Pulmonary artery endothelial cell (primary cell): ENCODE measurements at places on chromosomes 2 and 18. TPM values are rescaled to one million over a fixed set of nuclear protein-coding genes. Genes with fewer than 3 reads are reported as not detected.

- DNase-seq: no peak
Observed at GRCh38 chr2:204657024-204657423, 111.7 kb downstream of the PARD3B start.

DNA sequence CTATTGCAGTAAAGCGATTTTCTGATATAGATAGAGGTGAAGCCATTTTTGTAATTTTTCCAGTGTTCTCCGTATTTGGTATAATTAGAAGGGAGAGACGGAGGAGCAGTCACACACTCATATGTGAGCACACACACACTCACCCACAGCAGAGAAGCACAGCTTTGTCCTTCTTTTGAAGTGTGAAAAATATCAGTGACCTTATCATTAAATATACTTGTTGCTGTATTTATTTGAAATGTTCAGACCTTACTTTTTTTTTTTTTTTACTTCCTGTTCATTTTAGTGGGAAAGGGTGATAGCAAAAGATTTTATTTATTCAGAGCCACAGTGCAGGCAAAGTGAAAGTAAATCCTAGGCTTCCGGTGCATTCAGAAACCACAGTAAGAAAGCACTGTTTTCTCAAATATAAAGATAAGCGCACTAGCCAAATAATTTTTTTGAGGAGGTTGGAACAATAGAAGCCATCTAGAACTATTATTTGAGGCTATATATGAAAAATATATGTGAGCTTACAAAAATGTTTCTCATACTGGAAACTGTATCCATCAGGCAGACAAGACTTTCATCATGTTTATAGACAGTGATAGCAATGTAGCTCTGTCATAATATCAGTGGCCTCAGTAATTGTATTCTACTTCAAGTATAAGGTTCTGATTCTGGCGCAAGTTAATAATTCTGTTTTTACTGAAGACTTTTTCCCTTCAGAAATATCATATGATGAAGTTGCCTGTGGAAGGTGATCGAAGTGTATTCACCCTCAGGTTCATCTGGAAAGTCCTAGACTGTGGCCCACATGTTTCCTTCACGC is 37.2 kb downstream of the TSHZ1 start:
- DNase-seq: no peak

GRCh38 chr2:26438526-26438925 is 36.8 kb downstream of the DRC1 start:
- no peak for DNase-seq

DNA sequence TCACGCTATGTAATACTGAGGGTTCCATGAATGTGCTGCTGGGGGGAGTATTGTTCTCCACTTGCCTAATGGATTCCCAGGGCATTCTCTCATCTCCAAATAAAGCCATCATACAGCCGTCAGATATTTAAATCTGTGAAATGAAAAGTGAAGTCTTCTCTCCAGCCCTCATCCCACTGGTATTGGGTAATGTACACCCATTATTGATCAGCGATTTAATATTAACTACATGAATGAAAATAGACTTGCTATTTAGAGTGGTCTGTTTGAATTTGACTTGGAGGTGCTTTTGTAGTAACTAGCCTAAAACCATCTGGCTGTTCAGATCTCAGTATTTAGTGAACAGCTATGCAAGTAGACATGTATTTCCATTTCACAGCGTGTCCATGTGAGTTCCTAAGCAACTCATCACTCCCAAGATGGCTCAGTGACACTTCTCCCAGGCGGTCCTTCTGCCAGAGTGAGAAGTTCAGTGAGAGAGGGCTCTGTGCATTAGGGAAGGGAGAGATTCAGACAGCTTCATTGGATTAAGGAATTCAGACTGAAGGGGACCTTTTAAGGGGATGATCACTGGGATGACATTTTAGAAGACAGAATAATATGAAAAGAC is 140.7 kb downstream of the WDSUB1 start:
- DNase-seq: no peak

DNA sequence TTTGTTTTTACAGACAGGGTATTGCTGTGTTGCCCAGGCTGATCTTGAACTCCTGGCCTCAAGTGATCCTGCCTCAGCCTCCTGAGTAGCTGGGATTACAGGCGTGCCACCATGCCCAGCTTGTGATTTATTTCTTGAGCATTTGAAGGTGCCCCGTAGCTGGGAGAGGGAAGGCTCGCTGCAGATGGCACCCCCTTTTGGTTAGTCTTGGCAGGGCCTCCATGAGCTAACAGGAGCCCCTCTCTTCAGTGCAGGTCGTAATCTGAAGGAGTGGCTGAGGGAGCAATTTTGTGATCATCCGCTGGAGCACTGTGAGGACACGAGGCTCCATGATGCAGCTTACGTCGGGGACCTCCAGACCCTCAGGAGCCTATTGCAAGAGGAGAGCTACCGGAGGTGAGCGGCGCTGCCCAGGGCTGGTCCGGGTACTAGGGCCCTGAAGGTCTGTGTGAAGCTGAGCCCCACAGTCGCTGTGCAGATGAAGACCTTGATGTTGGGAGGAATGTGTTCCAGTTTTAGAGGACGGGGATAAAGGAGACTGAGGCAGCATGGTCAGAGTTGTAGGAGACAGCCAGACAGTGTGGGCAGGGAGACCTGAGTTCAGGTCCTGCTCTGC is 6.7 kb downstream of the ASB1 start:
- DNase-seq: no peak

GRCh38 chr2:174169372-174169771 is 79.0 kb downstream of the OLA1 start:
- DNase-seq: no peak

DNA sequence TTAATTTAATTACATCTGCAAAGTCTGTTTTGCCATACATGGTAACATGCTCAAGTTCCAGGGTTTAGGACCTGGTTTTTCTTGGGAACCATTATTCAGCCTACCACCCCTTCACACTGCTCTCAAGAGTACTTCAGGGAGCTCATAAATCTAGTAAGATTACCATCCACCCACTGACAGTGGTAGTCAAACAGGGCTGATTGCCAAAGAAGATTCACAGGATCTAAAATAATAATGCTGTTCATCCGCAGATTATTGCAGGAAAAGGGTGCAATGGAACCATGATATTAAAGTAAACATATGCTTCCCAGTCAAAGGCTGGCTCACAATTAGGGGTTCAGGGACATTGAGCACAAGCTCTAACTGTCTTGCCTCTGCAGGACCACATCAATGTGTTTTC is 148.0 kb upstream of the CYRIA start:
- no peak for DNase-seq

- no peak for DNase-seq
Observed at GRCh38 chr18:13110559-13110958, 108.0 kb upstream of the LDLRAD4 start.

DNA sequence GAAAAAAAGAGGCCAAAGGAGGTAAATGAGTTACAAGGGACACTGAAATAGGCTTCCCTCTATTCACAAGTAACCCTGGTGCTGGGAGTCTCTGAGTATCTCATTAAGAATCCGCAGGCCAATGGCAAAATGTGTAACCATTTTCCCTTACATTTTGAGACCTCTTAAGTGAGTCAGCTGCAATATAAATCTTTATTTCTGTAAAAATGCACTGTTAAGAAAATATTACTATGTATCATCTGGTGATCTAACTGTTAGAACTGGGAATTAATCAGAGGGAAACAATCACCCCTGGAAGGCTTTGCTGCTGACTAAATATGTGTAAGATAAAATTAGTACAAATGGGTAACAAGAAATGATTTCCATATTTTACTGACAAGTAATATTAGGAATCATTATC is 483.1 kb upstream of the CHST9 start:
- DNase-seq: no peak

DNA sequence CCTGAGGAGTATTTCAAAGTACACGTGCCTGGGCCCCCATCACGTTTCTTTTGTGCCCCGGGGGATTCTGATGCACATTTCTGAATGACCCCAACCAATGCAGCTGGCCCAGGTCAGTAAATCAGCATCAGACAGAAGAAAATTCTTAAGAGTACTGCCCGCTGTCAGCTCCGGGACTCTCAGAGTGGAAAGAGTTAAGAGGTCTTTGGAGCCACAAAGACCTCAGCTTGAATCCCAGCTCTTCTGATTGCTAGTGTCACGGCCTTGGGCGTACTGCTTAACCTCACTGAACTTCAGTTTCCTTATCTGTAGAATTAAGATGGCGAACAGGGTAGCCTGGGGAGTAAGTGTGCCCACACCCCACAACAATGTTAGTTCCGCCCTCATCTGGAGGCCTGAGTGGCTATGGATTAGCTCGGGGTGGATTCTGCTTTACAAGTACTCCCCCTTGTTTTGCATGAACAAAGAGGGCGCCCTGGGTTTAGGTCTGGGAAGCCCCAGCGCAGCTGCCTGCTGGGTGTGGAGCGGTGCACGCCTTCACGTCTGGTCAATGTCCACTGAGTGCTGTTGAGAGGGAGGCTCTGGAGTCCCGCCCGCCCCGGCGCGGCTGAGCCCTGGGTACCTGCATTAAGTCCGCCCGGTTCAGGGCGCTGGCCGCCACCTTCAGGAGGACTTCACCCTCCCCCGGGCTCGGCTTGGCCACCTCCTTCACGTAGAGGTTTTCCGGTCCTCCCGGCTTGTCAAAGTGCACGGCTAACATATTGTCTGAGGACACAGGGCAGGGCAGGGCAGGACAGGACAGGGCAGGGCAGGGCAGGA is 858 bp downstream of the TP53I3 start:
- DNase-seq: peak; percentile 40

DNA sequence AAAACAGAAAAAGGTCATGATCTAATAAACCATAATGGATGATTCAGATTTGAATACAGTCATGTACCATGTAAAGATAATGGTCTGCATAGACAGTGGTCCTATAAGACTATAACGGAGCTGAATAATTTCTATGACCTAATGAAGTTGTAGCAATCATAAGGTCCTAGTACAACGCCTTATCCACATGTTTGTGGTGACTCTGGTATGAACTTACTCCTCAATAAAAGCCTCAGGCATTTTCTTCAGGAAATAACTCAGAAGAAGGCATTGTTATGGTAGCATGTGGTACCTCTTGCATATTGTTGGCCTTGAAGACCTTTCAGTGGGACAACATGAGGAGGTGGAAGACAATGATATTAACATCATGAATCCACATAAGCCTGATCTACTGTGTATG is 883.3 kb downstream of the CNTNAP5 start:
- DNase-seq: no peak

DNA sequence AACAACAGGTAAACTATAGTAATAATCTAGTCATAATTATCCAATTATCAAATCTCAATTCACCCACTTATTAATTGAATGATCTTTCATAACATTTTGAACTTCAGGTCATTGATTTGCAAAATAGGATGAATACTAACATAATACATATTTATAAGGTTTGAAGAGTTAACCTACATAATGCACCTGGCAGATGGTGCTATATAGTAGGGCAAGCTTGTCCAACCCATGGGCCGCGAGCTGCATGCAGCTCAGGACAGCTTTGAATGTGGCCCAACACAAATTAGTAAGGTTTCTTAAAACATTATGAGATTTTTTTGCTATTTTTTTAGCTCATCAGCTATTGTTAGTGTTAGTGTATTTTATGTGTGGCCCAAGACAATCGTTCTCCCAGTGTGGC is 815.8 kb upstream of the ID2 start:
- no peak for DNase-seq

DNA sequence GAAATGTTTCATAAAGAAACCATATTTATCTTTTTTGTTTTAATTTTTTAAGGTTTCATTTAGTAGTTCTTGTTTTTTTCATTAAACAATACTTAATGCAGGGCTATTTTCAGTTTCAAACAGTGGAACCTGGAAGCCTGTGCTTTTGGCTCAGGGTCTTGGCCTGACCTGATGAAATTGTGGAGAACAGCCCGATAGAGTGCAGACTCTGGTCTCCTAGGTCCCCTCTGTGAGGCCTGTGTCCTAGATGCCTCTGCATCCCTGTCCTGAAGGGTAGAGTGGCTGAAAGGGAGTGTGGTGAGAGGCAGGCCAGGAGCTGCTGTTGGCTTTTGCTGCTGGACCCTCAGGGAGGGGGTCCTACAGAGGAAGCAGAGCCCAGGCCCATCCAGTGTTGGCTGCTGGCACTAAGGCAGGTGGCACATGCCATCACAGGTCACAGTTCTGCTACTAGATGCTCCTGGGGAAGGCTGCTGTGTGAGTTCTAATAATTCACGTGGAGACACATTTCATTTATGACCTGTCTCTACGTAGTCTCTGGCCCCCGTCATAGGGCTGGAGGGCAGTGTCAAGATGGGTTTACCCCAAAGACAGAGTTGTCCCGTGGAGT is 201.0 kb upstream of the COPS8 start:
- DNase-seq: no peak

DAW1 gene
- 15.0 and 16.6 TPM in 2 replicates for total RNA-seq

LRP2 gene
- total RNA-seq: under 0.01 and 0.11 TPM in 2 replicates

PDCL3 gene
- total RNA-seq: 18.9 and 28.0 TPM in 2 replicates

POLR1A gene
- 14.8 and 23.3 TPM in 2 replicates for total RNA-seq

SUCLG1 gene
- 52.0 and 77.7 TPM in 2 replicates for total RNA-seq

SPATS2L gene
- 22.6 and 36.4 TPM in 2 replicates for total RNA-seq

CRYGD gene
- total RNA-seq: not detected in 2 replicates

PROM2 gene
- total RNA-seq: 0.07 and 0.14 TPM in 2 replicates
